GM12892 (cell line): ENCODE measurements at places on chromosomes 7 and 10.

DNA sequence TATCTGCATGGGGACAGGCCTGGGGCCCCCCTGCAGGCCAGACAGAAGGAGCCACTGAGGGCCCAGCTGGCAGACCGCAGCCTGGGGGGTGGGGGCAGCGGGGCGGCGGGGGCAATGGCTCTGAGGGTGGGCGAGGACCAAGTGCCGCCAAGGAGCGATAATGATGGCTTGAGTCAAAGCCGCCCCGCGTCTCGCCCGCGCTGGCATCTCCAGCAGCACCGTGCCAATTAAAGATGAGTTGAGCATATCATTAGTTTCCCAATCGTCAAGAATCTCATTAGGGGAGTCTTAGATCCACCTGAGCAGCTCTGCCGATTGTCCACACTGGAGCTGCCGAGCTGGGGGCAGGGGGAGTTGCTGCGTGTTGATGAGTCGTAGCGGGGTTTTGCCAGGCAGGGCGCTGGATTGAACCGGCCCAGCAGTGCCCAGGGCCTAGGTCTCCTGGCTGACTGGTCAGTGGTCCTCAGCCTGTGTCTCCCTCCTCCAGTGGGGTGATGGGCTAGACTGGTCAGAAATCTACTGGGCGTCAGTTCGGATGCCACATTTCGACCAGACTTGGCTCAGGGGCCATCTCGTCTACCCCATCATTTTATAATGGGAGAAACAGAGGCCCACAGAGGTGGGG is 41.0 kb upstream of the PSMG3 start:
- DNase-seq: no peak

GRCh38 chr10:68864611-68865010 is 36.5 kb upstream of the DDX50 start:
- no peak for DNase-seq

GRCh38 chr10:69807122-69807521 is 5.4 kb downstream of the COL13A1 start:
- no peak for DNase-seq

GRCh38 chr7:94671444-94672235 is 15.7 kb upstream of the SGCE start:
- DNase-seq: no peak

- no peak for DNase-seq
Measured at GRCh38 chr7:18740579-18740988, 245.0 kb downstream of the HDAC9 start.

DNA sequence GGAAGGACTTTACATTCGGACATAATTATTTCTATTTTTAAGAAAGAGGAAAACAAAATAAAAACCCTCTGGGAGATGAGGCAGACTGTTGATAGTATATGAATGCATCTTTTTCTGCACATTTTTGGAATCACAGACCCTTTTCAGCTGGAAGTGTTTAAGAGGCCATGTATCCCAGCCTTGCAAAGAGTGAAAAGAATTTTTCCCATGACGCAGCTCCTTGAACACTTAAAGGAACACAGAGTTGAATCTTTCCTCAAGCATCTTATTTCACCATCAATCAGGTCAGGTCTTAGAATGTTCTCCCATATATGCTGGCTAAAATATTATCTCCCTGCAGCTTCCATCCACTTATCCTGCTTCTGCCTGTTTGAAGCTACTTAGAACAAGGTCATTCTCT is 45.9 kb upstream of the PAPSS2 start:
- DNase-seq: no peak

DNA sequence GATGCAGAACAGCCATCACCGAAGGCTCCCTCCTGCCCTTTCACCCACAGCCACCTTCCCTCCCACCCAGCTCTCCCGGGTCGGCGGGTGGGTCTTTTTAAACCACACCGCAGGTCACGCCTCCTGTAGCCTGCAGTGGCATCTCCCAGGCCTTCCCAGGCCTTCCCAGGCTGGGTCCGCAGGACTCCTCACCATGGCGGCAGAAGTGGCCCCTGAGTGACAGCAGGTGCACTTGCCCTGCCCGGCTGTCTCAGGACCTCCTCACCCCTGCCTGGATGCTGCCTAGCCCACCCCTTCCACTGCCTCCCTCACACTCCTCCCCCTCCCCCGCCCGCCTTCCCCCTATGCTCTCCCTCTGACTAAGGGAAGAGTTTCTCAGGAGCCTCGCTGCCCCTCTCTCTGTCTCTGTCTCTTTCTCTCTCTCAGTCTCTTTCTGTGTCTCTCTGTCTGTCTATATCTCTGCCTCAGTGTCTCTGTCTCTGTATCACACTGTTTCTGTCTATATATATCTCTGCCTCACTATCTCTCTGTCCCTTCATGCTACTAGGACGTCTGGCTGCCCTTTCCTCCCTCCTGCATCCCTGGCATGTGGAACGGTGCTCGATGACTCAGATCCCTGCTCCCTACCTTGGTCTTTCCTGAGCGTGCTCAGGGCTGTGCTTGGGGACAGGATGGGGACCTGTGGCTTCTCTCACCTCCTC is 57.5 kb downstream of the GLRX3 start:
- no peak for DNase-seq

DNA sequence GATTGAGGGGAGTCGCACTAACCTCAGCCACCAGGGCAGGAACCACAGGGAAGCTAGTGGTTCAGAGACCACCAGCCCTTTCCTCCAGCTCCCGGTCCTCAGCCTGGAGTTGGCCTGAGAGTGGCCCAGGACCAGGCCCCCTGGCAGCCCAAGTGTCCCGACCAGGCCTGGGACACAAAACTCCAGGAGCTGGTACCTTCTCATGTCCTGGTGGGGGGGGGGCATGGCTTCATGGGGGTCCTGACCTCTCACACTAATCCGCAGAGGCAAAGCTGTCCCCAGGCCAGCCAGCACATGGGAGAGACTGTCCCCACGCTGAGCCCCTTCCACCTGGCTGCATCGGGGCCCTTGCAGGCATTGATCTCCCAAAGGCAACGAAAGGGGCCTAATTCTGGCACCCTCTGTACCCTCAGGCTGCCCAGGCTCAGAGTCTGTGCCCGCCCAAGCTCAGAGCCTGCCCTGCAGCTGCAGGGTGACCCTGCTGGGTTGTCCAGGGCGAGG is 28.2 kb downstream of the GPRIN2 start:
- no peak for DNase-seq

DNA sequence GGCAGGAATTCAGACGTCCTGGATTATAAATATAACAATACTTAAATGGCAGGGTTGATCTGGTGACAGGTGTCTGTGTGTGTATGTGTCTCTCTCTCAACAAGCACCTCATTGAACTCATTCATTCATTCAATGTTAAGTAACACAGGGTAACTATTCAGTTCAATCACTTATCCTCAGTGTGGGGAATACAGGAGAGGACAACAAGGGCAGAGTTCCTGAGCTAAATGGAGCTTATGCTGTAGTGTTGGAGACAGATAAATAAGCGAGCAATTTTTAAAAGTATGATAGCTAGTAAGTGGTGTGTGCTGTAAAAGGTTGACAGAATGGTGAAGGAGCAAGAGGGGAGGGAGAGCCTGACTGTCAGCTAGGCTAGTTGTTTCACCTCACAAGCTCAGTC is 178.4 kb downstream of the DGKI start:
- DNase-seq: no peak

GRCh38 chr7:95527033-95527775 is 41.5 kb downstream of the ASB4 start:
- DNase-seq: no peak

DNA sequence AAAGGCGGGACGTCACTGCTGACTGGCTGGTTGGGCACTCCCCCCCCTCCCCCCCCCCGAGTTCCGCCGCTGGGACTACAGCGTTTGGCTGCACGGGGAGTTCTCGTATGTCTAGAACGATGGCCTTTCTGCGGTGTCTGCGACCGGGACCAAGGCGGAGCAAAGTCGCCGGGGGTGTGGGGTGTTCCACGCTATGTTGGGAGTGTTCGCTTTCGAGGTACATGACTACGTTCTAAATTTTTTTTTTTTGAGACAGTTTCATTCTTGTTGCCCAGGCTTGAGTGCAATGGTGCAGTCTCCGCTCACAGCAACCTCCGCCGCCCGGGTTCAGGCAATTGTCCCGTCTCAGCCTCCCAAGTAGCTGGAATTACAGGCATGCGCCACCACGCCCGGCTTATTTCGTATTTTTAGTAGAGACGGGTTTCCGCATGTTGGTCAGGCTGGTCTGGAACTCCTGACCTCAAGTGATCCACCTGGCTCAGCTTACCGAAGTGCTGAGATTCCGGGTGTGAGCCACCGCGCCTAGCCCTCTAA is 573 bp upstream of the IDI1 start:
- no peak for DNase-seq

DNA sequence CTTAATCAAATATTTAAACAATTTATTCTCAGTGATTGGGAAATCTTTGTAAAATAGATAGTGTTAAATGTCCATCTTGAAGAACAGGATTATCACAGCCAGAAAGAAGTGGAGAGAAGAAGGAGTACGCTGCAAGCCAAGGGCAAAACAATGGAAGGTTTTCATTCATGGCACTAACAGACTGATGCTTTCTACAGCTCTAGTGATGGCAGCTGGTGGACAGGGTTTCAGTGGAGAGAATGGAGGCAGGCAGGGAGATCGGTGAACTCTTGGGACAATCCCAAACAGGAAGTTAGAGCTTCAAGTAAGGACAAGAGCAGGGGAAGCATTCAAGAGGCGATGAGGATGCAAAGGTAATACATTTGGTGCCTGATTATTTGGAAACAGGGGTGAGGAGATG is 207.0 kb downstream of the JAZF1 start:
- DNase-seq: no peak

- no peak for DNase-seq
Measured at GRCh38 chr7:7138897-7139296, 43.4 kb upstream of the C1GALT1 start.

DNA sequence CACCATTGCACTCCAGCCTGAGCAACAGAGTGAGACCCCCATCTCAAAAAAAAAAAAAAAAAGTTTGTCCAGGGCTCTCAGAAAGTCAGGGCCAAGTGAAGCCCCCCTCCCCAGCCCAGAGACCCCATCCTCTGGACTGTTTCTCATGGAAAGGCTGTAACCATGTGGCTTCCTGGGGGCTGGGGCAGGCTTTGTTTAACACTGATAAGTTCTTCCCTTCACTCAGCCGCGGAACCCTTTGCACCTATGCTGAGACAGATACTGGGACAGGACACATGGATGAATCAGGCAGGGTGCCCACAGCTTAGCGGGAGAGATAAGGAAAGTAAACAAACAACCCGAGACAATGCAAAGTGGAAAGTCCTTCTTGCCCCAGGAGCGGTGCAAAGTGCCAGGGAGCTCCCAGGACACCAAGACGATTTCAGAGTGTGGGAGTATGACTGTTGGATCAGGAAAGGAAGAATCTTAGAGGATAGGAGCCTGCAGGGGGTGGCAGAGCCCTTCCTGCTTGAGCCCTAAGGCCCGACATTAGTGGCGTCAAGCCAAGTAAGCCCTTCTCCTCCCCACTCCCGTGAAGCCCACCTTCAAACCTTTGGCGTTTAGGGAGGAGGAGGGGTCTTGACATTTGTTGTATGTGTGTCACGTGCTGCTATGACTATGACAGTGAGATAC is 11.6 kb downstream of the MLXIPL start:
- no peak for DNase-seq

DNA sequence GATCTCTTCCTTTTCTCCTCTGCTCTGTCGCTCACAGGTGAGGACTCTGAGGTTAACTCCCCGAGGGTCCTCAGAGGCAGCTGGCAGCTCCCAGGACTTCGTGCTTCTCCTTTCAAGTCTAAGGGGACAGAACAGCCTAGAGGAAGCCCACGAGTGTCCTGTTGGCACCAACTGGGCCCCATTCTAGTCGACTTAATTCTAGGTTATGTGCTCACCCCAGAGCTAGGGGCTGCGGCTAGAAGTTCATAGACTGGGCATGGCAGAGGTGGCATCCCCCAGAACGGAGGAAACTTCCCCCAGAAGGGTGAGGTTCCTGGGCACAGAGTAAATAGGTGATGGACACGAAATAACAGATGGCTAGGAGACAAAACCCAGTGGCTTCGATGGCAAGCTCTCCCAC is 259.4 kb downstream of the TEX36 start:
- DNase-seq: no peak

- DNase-seq: no peak
Measured at GRCh38 chr10:110863361-110863760, 8.4 kb upstream of the PDCD4 start.

- no peak for DNase-seq
Measured at GRCh38 chr7:28904578-28905048, 53.5 kb downstream of the TRIL start.

DNA sequence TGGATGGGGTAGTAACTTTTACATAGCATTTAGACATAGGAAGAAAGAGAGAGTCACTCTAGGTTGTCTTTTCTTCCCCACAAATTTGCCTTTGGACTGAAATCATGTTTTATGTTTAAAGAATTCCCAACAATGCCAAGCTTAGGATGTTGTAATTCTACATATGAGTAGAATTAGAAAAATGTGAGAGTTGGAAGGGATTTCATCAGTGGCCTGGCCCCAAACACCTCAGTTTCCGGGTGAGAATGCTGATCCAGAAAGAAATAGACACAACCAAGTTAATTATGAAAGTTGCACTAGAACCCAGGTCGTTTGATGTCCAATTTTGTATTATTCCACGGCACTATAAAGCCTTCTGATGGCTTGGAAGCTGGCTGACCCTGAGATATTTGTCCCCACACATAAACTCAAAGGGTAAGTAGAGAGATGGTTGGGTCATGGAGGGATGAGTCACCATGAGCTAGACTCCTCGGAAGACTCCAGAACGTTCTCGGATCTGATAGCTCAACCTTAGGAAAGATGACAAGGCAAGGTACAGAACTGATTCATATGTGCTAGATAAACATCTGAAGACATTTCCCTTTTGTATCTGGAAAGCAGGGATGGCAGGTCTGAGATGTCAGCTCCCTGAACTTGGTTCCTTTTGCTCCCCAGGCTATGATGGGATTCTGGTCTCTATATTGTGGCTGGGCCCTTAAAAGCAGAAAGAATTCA is 48.8 kb upstream of the SLC35B4 start:
- DNase-seq: no peak

- DNase-seq: no peak
Measured at GRCh38 chr7:24933298-24933697, 46.7 kb downstream of the OSBPL3 start.

DNA sequence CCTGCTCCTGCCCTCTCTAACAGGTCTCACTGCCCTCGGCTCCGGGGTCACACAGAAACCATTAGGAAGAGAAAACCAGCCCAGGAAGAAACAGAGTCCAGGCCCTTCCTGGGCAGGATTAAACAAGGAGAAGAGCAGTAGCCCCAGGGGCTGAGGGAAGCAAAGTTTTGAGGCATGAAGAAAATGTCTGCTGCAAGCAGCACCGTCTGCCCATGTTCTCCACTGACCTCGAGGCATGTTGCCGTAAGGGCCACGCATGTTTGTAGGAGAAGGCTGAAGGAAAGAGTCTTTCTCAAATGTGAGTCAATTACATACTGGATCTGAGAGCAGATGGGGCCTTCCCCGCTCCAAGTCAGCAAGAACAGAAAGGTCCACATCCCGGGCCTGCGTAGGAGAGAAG is 4.2 kb downstream of the ZNF746 start:
- DNase-seq: no peak

- no peak for DNase-seq
Measured at GRCh38 chr7:47335557-47336471, 246.1 kb downstream of the TNS3 start.

- peak; percentile 92 for DNase-seq
Measured at GRCh38 chr7:129210256-129210988, 14.4 kb upstream of the AHCYL2 start.

GRCh38 chr7:35988105-35988504 is 164.9 kb upstream of the EEPD1 start:
- DNase-seq: no peak
